ENCODE measurements at places on chromosomes 2 and 18. TPM values are rescaled to one million over a fixed set of nuclear protein-coding genes. Genes with fewer than 3 reads are reported as not detected.

NT5C1B gene
- total RNA-seq = not detected

GRCh38 chr2:240622060-240622411, 3.2 kb upstream of the GPR35 start:
- DNase-seq = no peak

GRCh38 chr2:239745386-239746227, 279.5 kb downstream of the NDUFA10 start:
- no peak for DNase-seq

- DNase-seq = no peak
Observed at GRCh38 chr2:48207201-48207641, 300.9 kb upstream of the FBXO11 start.

GRCh38 chr2:169462896-169463695, 16.2 kb upstream of the BBS5 start:
- DNase-seq = no peak

ATAD2B gene
- 75.6 TPM for total RNA-seq

GRCh38 chr2:4908461-4908860, 783.7 kb upstream of the SOX11 start:
- DNase-seq = no peak

TEX44 gene
- total RNA-seq = not detected

DNA sequence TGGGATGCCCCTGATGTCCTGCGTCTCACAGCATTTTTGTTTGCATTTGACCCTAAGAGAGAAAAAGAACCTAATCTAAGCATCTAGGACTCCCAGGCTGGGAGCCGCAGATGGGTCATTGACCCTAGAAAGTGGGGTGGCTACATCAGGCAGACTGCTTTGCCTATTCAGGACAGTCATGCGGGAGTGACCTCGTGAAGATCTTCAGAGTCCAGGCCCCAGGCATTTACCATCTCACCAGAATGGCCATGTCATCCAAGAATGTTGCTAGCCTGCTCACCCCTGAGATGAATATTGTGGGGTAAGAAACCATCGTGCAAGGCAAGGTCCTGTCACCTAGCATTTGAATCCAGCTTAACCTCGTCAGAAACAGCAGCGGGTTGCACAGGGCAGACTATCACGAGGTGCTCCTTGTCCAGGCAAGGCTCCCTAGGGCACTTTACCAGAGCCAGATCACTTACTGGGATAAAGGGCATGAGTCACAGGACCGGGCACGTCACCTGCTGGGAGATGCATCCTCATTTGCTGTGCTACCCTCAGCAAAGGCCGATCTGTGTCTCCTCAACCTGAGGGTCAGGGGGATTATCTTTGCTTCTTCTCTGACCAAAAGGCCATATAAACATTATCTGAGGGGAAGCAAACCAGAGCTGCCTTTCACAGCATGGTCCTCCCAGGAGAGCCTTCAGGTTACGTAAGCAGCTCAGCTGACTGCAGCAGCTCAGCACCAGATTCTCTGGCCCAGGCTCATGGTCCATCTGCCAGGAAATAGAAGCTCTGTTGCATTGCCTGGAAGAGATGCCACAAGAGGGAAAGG, 162.3 kb downstream of the ACKR3 start:
- no peak for DNase-seq

HTR2B gene
- total RNA-seq = 3.0 TPM

DNA sequence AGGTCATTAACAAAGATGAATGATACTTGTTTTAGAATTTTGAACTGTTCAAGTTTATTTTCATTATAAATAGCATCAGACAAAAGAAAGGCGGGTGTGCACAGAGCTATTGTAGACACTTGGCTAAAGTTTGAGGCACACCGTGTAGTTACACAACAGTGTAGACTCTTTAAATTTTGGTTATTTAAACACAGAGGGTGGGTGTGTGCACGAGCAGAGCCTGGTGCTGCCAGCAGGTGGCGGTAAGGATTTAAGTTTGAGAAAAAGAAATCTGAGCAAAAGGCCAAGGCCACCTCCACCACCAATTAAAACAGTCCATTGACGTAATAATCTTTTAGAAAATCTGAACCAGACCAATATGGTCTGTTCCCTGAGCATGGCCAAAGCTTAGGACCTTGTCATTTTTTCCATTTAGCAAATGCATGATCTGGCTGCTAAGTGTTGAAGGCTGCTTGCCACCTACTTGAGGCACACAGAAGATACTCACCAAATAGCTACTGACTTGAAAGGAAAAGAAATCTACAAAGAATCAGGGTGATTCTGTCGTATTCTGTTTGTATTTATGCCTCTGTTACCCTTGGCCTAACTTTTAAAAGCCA, 14.3 kb downstream of the COPS7B start:
- DNase-seq = no peak

APCDD1 gene
- 70.8 TPM for total RNA-seq

WDR12 gene
- 28.4 TPM for total RNA-seq

- no peak for DNase-seq
Observed at GRCh38 chr18:23380817-23381216, 72.3 kb upstream of the RIOK3 start.

ZNF521 gene
- total RNA-seq = 58.3 TPM
